Ascending aorta (tissue), 2 donors: ENCODE measurements at places on chromosomes 6 and 20.

GRCh38 chr20:56955680-56956079, 310.8 kb downstream of the BMP7 start:
- no peak overlapping the region for H3K4me3 ChIP-seq
- H3K36me3 ChIP-seq = no peaks in the 10 kb centered on the region
- H3K27ac ChIP-seq = no peak overlapping the region
- H3K27me3 ChIP-seq = no peaks in the 10 kb centered on the region
- no peak for DNase-seq

DNA sequence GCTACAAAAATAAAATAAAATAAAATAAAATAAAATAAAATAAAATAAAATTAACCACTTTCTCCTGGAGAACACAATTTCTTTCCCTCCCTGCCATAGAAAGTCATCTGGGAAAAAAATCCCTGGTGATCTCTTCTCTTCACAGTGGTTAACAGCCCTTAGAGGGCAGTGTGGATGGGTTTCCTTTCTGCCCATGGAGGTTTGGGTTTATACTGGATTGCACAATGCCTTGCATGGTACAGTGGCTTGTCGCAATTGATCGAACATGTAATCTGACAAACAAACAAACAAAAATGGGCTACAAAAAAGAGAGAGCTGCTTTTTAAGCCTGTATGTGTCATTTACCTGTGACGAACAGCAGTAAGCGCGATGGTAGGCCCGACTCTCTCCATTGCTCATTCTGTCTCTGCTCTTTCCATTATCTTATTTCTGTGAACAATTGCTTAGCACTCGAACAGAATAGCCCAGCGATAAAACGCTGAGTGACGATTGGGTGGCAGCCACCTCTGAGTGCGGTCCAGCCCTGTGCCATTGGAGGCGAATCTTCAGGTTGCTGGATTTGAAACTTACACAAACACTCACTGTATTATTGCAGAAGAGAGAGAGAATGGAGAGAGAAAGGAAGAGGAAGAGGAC, 166.1 kb downstream of the CD83 start:
- no peak overlapping the region for H3K4me3 ChIP-seq
- no peaks in the 10 kb centered on the region for H3K27me3 ChIP-seq
- peaks cover 26% of the 10 kb centered on the region for H3K4me1 ChIP-seq
- DNase-seq = no peak

DNA sequence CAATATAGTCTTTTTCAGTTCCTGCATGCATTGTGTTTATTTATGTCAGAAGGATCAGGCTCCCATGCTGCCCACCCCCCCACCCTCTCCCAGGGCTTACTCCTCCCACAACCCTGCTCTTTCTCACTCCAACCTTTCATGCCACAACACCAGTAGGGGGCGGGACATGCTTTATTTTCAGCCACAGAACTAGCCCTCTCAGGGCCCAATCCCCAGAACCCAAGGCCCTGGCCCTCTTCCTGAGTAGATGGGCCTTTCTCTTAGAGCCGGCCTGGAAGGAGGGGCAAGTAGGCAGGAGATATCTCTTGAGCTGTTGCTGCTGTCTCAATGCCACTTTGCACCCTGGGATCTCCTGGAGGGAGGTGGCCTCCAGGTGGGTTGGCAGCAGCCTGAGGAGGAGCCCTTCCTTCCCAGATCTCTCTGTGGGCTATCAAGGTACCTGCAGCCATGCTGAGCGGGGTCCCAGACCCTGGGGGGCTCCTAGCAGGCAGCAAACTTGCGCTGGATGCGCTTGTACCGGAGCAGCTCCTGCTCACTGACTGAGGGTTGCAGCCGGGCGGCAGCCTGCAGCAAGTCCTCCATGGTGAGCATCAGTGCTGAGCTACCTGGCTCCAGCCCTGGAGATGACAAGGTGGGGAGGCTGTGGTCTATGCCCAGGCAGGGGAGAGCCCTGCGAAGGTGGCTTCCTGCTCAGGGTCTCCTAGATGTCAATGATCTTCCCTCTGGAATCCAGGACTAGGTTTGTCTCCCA, 3.5 kb downstream of the GNMT start:
- DNase-seq = no peak
- H3K27me3 ChIP-seq = no peaks in the 10 kb centered on the region
- H3K27ac ChIP-seq = no peak overlapping the region
- peaks cover 7% of the 10 kb centered on the region for H3K4me1 ChIP-seq

GRCh38 chr6:166397849-166398248, 15.1 kb upstream of the MPC1 start:
- H3K4me1 ChIP-seq = peaks cover 2% of the 10 kb centered on the region
- no peak overlapping the region for H3K27ac ChIP-seq
- no peaks in the 10 kb centered on the region for H3K36me3 ChIP-seq
- H3K4me3 ChIP-seq = no peak overlapping the region
- no peaks in the 10 kb centered on the region for H3K27me3 ChIP-seq

GRCh38 chr20:48721324-48722001, 106.3 kb downstream of the PREX1 start:
- no peaks in the 10 kb centered on the region for H3K27me3 ChIP-seq
- DNase-seq = no peak
- no peaks in the 10 kb centered on the region for H3K36me3 ChIP-seq
- no peak overlapping the region for H3K4me3 ChIP-seq

GRCh38 chr20:7856756-7857155, 83.5 kb downstream of the HAO1 start:
- no peak for DNase-seq
- no peaks in the 10 kb centered on the region for H3K36me3 ChIP-seq
- no peak overlapping the region for H3K4me3 ChIP-seq
- H3K27me3 ChIP-seq = no peaks in the 10 kb centered on the region

DNA sequence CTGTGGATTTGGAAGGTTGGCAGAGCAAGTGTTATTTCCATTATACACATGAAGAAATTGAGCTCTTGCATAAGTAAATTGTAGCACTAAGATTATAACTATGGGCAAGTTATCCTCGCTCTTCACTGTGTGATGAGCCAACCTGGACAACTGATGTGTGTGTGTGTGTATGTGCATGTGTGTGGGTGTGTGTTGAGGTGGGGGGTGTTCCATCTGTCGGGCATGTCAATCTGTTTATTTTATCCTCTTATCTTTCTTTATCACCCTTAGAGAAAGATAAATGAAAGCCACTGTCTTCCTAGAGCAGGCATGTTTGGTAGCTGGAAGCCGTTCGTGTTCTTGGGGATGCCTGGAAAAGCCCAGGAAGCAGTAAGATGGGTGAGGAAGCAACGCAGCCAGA, 3.0 kb upstream of the DSP start:
- no peak overlapping the region for H3K27ac ChIP-seq
- peaks cover 8% of the 10 kb centered on the region for H3K4me1 ChIP-seq
- DNase-seq = no peak
- H3K4me3 ChIP-seq = no peak overlapping the region
- no peaks in the 10 kb centered on the region for H3K36me3 ChIP-seq

DNA sequence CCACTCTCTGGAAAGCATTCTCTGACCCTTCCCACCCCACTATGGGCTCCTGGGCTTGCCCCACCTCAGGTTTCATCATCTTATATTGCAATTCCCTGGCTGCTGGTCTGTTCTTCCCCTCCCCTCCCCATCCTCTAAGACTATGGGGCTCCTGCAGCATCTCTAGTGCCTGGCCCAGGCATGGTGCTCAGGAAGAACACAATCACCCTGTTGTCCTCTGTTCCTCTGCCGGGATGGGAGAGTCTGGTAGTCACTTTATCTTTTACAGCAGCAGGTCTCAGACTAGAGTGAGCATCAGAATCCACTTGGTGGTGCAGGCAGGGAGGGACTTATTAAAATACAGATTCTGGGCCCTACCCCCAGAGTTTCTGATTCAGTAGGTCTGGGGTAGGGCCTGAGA, 5.0 kb upstream of the LPIN3 start:
- no peaks in the 10 kb centered on the region for H3K36me3 ChIP-seq
- H3K27me3 ChIP-seq = no peaks in the 10 kb centered on the region
- DNase-seq = no peak
- H3K4me1 ChIP-seq = peaks cover 4% of the 10 kb centered on the region
- no peak overlapping the region for H3K27ac ChIP-seq

GRCh38 chr6:17988422-17988944, 1.0 kb upstream of the KIF13A start:
- no peaks in the 10 kb centered on the region for H3K36me3 ChIP-seq
- H3K4me3 ChIP-seq = peak overlapping the region; percentile 81
- H3K4me1 ChIP-seq = peaks cover 17% of the 10 kb centered on the region
- H3K27ac ChIP-seq = peak overlapping the region; percentile 92

DNA sequence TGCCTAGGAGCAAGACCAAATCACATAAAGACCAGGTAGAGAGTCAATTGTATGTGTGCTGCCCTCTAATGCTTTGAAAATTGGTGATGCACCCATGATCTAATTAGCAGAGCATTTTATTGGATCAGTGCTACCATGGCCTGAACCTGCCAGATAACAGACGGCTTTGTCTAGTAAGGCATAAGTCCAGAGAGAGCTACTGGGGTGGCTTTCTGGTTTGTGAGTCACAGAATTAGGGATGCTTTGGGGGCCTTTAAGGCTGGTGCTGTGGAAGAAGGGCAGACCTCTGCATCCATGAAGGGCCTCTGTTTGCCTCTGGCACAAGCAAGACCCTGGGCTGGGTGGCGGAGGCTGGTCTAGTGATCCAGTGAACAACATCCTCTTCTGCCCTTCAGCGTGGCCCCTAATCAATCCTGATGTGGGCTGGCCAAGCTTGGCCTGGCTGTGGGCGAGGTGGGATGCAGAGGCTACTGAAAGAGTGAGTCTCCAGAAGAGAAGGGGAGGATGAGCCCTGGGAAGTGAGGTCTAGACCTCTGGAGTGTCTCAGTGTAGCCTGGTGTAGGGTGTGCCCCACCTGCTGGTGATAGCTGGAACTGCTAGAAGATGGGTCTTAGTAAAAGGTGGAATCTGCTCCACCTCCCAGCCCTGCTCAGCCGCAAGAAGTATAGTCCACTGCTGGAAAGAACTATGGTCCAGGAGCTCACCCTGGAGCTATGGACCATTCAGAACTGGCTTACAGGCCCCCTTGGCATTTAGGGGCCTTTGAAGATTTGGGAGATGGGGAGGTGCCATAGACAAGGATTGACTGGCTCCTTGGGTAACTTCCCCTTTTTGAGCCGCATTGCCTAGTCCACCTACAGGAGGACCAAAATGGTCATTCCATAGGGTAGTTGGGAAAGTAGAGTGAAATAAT, 36.7 kb upstream of the AAR2 start:
- no peaks in the 10 kb centered on the region for H3K27me3 ChIP-seq
- no peaks in the 10 kb centered on the region for H3K4me1 ChIP-seq
- H3K36me3 ChIP-seq = peaks cover 38% of the 10 kb centered on the region
- no peak overlapping the region for H3K27ac ChIP-seq
- DNase-seq = peak; percentile 90

- H3K4me3 ChIP-seq = no peak overlapping the region
- no peak for DNase-seq
- H3K27ac ChIP-seq = no peak overlapping the region
These were observed 272.7 kb upstream of the FOXQ1 start for GRCh38 chr6:1039191-1039590.

DNA sequence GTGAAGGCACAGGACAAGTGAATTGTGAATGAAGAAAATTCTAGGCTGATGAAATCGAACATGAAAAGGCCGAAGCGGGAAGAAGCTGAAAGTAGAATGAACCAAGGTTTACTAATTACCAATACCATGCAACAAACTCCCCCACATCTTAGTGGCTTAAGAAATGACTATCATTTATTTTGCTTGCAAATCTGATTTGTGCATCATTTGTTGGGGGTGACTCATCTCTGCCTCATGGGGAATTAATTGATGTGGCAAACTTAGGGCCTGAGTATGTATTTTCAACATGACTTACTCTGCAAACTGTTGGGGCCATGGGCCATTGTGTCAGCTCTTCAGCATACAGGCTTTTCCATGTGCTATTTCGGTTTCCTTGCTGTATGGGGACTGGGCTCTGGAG, 26.8 kb downstream of the PPP1R14C start:
- no peak overlapping the region for H3K4me3 ChIP-seq
- H3K27me3 ChIP-seq = no peaks in the 10 kb centered on the region
- no peak for DNase-seq
- H3K36me3 ChIP-seq = no peaks in the 10 kb centered on the region
- no peak overlapping the region for H3K27ac ChIP-seq

GRCh38 chr6:39653612-39654011, 71.6 kb downstream of the KIF6 start:
- no peaks in the 10 kb centered on the region for H3K27me3 ChIP-seq
- H3K36me3 ChIP-seq = no peaks in the 10 kb centered on the region
- DNase-seq = no peak
- H3K4me3 ChIP-seq = no peak overlapping the region

DNA sequence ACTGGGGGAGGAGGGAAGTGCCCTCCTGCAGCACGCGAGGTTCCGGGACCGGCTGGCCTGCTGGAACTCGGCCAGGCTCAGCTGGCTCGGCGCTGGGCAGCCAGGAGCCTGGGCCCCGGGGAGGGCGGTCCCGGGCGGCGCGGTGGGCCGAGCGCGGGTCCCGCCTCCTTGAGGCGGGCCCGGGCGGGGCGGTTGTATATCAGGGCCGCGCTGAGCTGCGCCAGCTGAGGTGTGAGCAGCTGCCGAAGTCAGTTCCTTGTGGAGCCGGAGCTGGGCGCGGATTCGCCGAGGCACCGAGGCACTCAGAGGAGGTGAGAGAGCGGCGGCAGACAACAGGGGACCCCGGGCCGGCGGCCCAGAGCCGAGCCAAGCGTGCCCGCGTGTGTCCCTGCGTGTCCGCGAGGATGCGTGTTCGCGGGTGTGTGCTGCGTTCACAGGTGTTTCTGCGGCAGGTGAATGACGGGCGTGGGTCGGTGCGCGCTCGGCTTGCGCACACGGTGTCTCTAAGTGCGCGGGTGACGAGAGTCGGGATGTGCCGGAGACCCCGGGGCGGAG, at the start of gene CDKN1A:
CDKN1A (plus strand) TSS at position 227 of the 555 bp plus-strand sequence. CDS start 5,388 bp downstream, outside the sequence.
- peak; percentile 86 for DNase-seq
- peaks cover 21% of the 10 kb centered on the region for H3K36me3 ChIP-seq
- H3K27ac ChIP-seq = peak within 1 kb of the TSS; percentile 100
- H3K4me3 ChIP-seq = peak within 1 kb of the TSS; percentile 75

GRCh38 chr6:437037-437392, 45.5 kb downstream of the IRF4 start:
- H3K4me3 ChIP-seq = no peak overlapping the region
- H3K27me3 ChIP-seq = no peaks in the 10 kb centered on the region
- H3K27ac ChIP-seq = no peak overlapping the region
- no peaks in the 10 kb centered on the region for H3K36me3 ChIP-seq

DNA sequence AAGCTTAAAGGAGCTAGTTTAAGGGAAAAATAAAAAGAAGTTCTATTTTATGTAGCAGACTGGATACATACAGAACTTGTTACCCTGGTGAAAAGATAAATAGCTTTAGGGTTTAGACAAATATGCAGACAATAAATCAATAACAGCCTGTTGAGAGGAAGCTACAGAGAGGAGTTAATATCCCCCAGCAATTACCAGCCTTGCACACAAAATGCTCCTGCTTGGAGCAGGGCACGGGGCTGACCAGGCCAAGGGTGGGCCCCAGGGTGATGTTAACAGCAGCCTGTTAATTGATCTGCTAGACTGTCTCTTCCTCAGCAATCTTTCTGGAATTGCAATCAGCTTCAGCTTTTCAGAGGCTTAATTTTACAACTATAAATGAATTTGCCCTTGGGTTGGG, 125.1 kb upstream of the SOX4 start:
- H3K27ac ChIP-seq = no peak overlapping the region
- H3K4me3 ChIP-seq = no peak overlapping the region
- DNase-seq = no peak
- H3K4me1 ChIP-seq = no peaks in the 10 kb centered on the region
- H3K27me3 ChIP-seq = no peaks in the 10 kb centered on the region
